ENCODE measurements at places on chromosomes 13 and 19.

GRCh38 chr13:74891610-74892009 is 590.4 kb downstream of the TBC1D4 start:
- DNase-seq = no peak

- DNase-seq = no peak
Observed at GRCh38 chr19:41222240-41222639, 3.2 kb downstream of the AXL start.

GRCh38 chr13:112204346-112205327 is 137.7 kb downstream of the SOX1 start:
- DNase-seq = no peak

DNA sequence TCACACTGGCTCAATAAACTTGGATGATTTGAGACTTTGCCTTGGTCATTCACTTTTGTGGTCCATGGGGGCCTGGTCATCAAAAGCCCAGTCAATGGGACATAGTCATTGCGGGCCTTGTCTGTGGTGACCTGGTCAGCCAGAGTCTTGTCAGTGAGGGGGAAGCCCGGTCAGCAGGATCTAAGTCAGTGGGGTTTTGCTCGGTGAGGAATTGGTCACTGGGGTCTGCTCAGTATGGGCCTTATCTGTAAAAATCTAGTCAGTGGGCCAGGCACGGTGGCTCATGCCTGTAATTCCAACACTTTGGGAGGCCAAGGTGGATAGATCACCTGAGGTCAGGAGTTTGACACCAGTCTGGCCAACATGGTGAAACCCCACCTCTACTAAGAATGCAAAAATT is 63.7 kb upstream of the TPM4 start:
- DNase-seq = no peak

Measured in amniotic stem cell (primary cell).